ENCODE measurements at places on chromosomes 6 and 20.

- no peak for DNase-seq
Measured at GRCh38 chr6:137202078-137202477, 17.1 kb downstream of the IFNGR1 start.

- DNase-seq = no peak
Measured at GRCh38 chr6:146595972-146596731, 2.6 kb upstream of the ADGB start.

GRCh38 chr6:132466952-132467351 is 46.0 kb downstream of the STX7 start:
- DNase-seq = no peak

- peak; percentile 51 for DNase-seq
Measured at GRCh38 chr6:37783856-37784584, 35.5 kb upstream of the ZFAND3 start.

GRCh38 chr6:106194949-106195921 is 109.1 kb downstream of the PRDM1 start:
- no peak for DNase-seq

- DNase-seq = no peak
Measured at GRCh38 chr20:45047581-45048119, 53.3 kb downstream of the KCNS1 start.

DNA sequence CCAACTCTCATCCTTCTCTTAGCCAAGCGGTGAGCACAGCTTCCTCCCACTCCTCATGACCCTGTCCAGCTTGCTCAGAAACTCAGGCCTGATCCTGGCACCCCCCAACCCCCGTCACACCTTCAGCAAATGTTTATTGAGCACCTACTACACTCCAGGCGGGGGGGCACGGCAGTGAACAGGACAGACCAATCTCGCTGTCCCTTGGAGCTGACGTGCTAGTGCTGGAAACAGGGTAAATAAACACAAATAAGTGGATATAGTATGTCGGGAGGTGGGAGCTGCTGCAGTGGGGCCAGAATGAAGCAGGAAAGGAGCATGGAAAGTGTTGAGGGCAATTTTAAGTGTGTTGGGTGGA is 7.4 kb upstream of the SPDEF start:
- no peak for DNase-seq

DNA sequence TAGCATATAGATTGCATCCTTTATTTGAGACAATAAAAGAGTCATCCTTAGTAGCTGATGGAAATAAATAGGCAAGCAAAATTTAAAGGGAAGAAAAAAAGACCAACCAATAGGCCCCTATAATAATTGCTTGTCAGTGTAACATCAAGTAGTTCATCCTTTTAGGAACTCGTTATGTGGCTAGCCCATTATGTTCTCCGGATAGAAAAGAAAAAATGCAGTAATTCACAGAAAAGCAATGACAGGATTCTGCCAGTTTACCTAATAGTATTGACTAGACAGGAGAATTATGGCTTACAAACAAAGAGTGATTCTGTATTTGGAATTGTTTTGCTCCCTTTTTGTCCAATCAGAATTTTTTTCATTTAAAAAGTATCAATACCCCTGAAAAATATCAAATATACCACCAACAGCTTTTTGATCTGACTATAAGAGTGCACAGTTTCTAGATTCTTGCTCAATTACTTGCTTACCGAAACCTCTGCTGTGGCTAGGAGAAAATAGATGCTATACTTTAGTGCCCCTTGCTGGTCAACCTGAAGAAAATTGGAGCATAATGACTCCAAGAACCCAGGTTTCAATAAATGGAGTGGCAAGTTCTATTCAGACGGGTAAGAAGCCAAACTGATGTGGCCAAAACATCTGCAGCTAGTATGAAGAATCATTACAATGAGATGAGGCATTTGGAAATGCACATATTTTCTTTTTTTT is 91.5 kb upstream of the SASH1 start:
- DNase-seq = no peak

DNA sequence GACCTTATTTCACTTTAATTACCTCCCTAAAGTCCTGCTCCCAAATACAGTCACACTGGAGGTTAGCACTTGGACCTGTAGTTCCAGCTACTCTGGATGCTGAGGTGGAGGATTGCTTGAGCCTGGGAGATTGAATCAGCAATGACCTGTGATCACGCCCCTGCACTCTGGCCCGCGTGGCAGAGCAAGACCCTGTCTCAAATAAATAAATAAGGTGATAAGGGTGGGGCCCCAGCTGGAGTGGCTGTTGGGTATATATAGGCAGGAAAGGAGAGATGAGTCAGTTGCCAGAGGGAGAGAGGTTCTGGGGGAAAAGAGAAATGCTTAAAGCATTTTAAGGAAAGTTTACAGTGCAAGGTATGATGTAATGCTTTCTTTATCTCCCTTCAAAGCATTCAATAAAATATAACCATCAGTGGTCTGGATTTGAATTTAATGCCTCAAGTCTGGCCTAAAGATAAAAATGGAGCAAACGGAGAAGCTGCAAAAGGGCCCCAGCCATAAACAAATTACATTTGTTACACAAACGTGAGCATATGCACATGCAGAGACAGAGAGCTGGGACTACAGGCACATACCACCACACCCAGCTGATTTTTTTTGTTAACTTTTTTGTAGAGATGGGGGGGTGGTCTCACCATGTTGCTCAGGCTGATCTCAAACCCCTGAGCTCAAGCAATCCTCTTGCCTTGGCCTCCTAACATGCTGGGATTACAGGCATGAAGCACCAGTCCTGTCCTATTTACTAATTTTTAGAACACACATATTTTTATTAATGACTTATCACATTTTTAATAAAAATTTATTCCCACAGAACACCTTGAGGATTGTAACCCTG is 6.1 kb upstream of the PM20D2 start:
- no peak for DNase-seq

DNA sequence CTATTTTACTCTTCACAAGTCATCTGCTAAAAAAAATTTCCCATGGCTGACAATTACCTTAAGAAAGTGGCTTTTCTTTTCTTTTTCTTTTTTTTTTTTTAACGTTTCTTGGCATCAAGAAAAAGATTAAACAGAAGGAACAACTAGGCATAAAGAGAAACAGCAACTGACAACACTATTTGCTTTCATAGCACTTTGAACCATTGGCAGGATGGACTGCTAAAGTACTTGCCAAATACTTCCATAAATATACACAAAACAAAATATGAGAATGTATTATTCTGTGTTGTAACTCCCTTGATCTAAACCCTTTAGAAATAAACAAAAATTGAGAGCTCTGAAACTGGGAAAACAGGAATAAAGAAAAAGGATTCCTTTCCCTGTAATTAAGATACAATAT is 20.0 kb upstream of the PLN start:
- no peak for DNase-seq

- DNase-seq = no peak
Measured at GRCh38 chr6:42369568-42369967, 82.2 kb downstream of the TRERF1 start.

DNA sequence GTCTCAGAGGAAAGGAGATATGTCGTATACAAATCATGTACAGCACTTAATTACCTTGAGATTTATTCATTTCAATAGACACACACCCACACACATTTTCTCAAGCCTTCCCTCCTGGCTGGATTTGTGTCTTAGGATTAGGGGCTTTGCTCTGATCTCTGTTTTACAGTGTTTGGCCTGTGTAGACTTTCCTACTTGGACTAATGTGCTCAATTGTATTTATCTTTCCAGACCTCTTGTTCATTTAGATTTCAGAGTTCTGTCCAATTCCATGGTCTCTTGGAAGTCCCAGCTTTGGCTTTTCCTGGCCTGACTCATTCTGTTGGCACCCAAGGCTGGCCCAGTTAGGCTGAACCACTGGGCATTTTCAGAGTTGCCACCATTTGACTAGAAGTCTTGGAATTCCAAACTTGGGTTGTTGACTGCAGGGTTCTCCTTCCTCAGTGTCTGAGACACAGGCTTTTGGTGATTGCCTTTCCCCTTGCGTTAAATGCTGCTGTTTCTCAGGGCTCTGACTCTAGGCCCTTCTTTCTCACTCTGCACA is 8.9 kb upstream of the RFPL4B start:
- DNase-seq = no peak

GRCh38 chr6:28969129-28969528 is 36.0 kb downstream of the ZNF311 start:
- no peak for DNase-seq

DNA sequence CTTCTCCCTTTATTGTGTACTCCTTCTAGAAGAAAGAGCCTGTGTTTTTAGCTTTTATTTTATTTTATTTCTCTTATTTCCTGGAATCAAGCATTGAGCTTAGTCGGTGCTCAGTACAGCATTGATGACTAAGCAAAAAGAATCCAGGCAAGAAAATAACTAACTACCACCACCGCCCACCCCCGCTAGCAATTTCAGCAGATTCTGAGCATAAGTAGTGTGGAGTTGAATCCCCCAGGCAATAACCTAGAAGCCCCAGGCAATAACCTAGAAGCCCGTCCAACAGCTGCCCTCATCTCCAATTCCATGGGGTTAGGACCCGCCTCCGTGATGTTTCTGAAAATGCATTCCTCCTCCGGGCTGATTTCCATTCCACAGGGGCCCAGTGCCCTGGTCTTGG is 258.0 kb upstream of the TAB2 start:
- DNase-seq = no peak

- no peak for DNase-seq
Measured at GRCh38 chr20:48690888-48691287, 136.9 kb downstream of the PREX1 start.

- peak; percentile 15 for DNase-seq
Measured at GRCh38 chr6:137878486-137879285, 11.6 kb downstream of the TNFAIP3 start.

DNA sequence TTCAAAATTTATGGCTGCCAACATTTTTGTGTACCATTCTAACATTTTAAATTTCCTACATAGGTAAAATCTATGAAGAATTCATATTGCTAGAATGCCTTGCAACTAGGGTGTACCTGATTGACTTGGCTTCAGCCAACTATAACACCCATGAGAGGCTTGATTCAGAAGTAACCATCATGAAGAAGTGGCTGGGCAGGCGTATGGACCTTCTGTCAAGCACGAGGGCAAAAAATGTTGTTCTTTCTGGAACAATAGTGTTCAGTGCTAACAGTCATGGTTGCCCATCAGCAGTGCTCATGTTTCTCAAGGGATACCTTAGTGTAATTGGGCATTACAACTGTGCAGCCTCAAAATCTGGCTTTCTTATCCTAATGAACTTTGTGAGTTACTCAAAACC is 42.9 kb downstream of the ID4 start:
- DNase-seq = no peak

- DNase-seq = no peak
Measured at GRCh38 chr6:24157886-24158285, 31.9 kb downstream of the NRSN1 start.

GRCh38 chr6:147722158-147722557 is 213.7 kb downstream of the SAMD5 start:
- no peak for DNase-seq

GRCh38 chr6:146860583-146860982 is 261.8 kb downstream of the ADGB start:
- DNase-seq = no peak

GRCh38 chr20:43681468-43681942 is 14.6 kb downstream of the MYBL2 start:
- DNase-seq = no peak

DNA sequence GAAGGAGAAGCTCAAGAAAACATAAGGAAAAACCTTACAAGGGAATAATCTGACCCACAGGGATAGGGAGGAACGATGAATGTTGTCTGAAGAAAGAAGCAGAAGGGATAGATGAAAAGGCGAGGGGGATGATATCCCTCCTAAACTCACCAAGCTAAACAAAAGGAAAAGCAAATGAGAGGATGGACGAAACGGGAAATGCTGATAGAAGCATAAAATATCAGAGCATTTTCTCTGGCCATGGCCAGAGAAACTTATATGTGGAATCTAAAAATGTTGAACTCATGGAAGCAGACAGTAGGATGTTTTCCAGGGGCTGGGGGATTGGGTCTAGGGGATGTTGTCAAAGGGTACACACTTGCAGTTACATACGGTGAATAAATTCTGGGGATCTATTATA is 148.4 kb upstream of the FOXQ1 start:
- no peak for DNase-seq

DNA sequence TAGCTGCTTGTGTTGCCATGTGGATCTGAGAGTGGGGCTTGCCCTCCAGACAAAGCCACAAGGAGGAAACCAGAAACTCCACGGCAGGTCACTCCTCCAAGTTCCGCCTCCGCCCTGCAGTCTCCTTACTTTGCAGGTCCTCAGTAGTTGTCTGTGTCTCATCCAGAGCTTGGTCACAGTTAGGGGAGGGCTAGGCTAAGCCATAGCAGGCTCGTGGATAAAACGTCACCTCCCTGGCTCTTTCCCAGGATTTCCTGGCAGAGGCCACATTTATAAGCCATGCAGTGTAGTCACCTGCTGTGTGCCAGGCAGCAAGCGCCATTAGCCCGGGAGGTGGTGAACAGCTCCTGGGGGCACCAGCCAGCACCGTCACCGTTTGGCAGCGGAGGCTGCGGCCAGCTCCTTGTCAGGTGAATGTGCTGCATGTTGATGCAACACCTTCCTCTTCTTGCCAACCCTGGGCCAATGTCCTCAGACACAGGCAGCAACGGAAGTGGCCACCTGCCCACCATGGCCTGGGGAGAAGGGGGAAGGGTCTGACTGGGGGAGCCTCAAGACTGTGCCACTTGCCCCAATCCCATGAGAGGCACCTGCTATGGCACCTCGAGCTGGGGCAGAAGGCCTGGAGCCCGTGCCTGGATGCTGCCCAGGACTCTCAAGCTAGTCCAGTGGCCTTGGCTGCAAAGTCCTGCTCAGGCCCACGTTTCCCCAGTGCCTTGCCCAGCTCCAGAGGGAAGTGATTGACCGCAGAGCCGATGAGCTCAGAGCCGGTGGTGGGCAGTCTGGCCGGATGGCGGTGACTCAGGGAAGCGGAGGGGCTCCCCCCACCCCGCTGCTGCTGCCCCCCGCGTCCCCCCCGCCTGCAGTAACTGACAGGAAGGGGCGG is 39.0 kb upstream of the SLCO4A1 start:
- no peak for DNase-seq

DNA sequence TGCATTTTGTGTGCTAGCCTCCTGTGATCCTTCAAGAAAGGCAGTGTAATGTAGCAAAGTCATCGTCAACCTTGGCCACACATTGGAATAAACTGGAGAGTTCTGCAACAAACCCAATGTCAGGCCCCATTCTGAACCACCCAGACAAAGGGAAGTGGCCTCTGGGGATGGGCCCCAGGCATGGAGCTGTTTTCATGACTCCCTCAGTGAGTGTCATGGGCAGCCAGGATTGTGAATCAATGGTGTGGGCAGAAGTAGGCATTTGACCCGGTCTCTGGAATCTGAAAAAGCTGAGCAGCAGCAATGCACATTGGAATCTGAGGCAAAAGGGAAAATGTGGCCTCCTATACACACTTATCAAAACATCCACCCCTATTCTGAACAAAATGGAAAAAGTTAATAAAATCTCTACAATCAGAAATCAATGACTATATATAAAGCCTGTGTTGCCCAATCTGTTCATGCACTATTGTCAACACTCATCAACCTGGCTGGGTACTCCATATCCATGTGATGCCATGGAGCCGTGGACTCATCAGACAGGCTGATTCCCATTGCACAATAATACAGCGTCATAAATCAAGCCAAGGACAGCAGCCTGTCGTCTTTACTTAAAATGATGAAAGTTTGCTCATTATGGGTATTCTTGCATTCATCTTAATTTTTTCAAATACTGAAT is 134.9 kb upstream of the STMND1 start:
- DNase-seq = no peak

GRCh38 chr6:84332139-84333034 is 104.9 kb upstream of the CEP162 start:
- DNase-seq = no peak

- DNase-seq = no peak
Measured at GRCh38 chr6:169023161-169023874, 230.3 kb downstream of the THBS2 start.

Measured in SK-N-DZ (cell line).